ENCODE measurements at places on chromosomes 2 and 18.
A peak's percentile ranks its signal among the peaks of the same experiment; 100 is the strongest.

GRCh38 chr2:23381084-23381483 is 3.9 kb upstream of the KLHL29 start:
- peak; percentile 50 for DNase-seq

DNA sequence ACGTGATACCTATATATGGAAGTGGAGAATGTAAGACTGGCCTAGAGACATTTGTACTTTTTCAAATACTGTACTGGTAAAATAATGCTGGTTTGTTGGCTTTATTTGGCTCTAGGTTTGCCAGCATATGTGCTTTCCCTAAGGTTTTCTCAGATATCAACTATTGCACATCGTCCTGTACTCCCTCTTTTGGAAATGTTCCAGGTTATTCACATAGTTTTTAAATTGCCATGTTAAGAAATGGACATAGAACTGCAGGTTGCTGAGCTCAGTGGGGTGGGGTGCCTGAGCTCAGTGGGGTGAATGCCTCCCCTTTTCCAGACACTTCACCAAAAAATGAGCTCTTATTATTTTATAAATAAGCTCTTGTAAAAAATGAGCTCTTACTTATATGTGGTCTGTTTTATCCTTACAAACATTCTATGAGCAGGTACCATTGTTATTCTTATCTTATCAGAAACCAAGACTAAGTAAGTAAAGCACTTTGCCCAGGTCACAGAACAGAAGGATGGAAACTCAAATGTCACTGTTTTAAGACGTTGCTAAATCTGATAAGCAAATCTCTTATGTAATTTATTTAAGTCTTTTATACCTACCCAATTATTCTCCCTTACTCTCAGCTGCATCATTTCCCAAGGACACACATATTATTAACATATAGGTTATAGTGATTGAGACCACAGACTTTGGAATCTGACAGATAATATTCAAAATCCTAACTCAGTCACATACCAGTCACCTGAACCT is 99.0 kb downstream of the CPS1 start:
- DNase-seq = no peak

- no peak for DNase-seq
Observed at GRCh38 chr2:64773461-64774118, 119.9 kb upstream of the SERTAD2 start.

DNA sequence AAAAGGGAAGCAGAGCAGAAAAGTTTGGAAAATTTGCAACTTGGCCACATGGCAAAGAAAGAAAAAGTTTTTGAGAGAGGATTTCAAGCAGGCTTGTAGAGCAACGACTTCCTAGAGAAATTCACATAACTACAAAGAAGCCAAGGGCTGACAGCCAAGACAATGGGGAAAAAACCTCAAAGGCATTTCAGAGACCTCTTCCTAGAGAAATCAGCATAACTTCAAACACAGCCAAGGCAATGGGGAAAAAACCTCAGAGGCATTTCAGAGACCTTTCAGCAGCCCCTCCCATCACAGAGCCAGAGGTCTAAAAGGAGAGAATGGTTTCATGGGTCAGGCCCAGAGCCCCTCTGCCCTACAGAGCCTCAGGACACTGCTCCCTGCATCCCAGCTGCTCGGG is 7.2 kb downstream of the ADI1 start:
- no peak for DNase-seq

- DNase-seq = no peak
Observed at GRCh38 chr2:135985826-135986393, 484 bp upstream of the DARS1 start.

- no peak for DNase-seq
Observed at GRCh38 chr2:215354771-215355695, 43.2 kb downstream of the ATIC start.

DNA sequence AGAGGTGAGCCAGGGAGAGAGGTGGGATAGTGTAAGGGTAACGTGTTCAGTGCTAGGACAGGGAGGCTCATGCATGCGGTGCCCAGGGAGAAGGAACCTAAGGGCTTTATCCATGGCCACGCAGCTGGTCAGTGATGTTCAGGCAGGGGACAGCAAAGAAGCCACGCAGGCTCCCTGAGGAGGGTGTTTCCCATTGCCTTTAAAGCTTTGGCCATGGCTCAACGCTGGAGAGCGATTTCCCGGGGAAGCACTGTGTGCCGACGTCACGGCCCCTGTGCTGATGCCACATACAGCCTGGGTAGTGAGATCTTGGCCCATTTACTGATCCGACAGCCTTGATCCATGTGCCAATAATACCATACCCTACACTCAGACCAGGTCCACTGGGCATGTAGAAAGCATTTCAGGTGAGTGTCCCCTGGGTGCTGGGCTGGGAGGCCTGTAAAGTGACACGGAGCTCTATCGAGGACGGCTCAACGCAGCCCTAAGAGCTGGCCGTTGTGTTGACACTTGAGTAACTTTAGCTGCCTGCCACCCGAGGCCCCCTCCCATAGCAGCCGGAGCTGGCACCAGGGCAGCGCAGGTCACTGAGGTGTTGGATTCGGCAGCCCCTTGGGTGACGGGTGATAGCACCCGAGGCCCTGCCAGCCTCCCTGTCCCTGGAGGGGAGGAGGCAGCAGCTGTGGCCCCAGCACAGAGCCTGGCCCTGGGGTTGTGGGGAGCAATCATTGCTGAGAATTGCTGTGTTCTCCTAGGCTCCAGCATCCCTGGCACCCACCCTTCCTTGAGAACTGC is 41.4 kb downstream of the PDIA6 start:
- DNase-seq = no peak

GRCh38 chr2:238168196-238169047 is 9.7 kb downstream of the ERFE start:
- DNase-seq = no peak

DNA sequence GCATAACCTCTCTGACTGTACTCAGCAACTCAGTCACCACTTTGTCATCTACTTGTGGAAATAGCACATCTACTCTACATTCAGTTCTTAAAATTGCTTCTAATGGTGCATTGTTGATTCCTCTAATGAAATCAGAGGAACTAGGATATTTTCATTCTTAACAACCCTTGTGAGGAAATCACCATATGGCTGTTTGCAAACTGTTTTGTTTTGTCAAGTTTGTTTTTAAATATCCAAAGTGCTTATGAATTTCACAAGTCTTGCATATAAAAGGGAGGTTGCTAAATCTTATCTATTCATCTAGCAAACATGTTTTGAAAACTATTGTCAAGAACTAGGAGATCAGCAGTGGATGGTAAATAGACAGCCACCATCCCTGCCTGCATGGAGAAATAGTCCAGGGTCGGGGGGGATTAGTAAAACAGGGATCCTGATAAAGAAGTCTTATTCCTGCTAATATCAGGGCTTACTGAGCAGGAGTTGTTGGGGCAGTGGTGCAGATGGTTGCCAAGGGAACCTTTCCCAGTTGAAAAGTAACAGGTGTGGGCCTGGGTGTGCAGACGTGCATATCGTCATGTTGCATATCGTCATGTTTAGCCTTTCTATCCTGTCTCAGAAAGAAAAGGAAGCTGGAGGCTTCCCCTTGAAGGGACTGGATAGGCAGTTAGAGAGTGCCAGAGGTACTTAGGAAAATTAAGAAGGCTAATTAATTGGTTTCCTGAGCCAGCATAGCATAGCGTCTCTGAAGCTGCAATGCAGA is 7.5 kb upstream of the MYO3B start:
- no peak for DNase-seq

- DNase-seq = no peak
Observed at GRCh38 chr18:32445846-32446245, 24.8 kb downstream of the GAREM1 start.

DNA sequence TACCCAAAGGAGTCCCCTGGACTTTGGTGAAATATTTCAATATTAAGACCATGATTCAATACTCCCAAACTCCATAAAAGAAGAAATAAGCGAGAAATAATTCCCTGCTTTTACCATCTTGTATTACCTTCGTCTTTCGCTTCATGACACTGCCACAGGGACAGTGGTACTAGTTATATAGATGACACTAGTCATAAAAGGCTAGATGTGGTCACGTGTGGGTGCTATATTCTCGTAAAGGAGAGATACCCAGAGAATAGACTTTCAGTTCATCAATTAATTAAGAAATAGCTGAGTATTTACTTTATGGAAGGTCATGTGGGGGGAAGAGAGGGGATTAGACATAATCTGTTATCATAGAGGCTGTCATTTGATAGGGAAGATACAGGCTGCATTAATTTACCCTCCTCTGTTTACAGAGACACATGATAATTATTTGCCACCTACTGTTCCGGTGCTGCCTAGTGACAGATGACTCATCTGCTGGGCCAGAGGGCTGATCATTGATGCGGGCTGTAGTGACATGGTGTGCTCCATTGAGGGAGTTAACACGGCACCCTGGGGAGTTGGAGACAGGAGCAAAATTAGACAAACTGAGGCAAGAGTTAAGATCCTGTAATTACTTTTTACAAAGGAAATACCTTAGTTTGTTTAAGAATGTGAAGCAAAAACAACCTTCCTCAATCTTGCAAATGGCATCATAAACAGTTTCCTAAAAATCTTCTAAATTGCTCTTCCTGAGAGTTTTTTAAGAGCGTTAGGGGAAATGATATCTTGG is 78.2 kb upstream of the ITGB6 start:
- DNase-seq = no peak

DNA sequence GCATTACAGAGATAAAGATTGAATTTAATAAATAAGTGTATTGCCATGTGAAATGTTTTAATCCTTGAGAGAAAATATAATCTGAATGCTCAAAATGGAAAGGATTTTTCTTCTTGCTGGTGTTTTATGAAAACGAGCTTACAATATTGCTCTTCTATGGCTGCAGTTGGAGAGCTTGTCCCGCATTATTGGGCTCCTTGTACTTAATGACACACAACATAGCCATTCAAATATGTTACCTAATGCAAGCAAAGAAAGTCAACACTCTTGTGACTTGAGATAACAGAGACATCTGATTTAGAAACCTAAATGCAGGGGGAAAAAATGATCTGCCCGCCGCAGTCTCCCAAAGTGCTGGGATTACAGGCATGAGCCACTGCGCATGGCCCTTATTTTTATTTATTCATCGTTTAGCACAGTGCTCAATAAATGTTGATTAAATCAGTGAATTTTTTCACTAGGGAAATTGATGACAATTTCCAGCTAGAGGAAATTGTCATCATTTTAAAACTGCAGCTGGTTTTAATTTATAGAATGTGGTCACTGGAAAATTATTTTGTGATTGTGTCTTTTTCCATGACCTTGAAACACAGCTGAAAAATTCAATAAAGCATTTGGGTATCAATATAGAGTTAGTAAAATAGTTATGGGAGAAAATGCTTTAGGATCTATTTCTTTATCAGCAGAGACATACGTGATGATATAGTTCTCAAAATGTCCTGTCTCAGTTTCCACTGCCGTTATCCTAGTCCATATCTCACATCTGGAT is 2.4 kb upstream of the PRKD3 start:
- DNase-seq = no peak

- DNase-seq = no peak
Observed at GRCh38 chr2:28522481-28522880, 26.6 kb downstream of the PLB1 start.

GRCh38 chr2:28750316-28751251 is 1.0 kb upstream of the PPP1CB start:
- peak; percentile 27 for DNase-seq

DNA sequence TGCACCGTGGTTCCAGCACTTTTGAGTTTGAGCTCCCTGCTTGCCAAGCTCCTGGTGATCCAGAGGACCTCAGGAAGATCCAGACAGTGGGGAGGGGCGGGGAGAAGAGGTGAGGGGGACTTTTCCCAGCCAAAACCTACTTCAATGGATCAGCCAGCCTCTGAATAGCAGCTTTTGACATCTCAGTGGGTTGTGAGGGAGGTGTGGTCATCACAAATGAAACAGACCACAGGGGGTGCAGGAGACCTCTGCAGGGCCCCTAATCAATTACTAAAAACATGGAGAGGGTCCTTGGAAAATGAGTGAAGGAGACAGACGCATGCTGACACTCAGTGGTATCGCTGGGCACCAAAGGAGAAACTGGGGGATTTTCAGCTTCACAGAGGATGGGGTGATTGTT is 372.7 kb downstream of the ZNF521 start:
- DNase-seq = no peak

DNA sequence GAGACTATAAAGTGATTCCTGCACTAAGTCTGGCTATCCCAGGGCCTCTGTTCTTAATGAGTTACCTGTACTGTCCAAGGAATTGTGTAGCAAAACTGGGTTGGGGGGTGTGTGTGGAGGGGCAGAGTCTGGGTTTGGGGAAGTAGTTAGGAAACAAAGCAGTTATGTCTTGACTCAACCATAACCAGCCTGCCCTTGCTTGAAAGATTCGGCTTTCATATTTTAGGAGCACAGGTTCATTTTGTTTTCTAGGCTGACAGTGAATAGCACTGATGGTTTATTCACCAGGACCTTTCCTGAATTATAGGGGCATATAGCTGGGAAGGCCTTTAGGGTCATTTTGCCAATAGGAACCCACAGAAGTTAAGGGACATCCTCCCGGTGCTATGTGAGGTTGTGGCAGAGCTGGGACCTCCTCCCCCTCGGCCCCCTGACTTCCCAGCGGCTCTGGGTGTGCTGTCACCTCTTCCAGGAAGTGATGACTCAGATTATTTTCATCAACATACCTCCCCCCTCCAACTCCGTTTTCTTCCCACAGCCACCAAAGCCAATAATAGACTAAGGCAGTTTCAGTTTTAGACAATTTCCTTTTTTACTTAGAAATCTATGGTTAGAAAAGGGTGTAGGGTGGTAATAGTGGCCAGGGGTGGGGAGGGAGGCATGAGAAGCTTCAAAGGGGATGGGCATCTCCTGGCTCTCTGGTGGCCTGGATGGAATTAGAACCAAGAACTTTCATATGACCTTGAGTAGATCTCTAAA is 44.8 kb downstream of the SETBP1 start:
- DNase-seq = no peak

DNA sequence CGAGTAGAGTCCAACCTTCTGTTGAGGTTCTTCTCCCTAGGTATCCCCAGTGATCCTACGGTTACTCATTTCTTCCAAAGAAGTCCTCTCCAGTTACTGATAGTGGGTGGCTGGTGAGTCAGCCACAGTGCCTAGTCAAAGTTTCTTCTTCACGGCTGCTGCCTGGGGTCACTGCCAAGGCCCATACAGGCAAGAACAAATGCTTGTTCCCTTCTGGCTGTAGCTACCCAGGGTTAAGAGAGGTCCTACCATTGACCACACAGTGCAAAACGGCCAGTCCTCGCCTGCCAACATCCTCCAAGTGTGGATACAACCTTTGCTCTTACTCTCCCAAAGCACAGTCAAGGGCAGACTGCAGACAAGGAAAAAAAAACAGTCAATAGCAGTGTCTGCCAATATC is 2.9 kb upstream of the PTPN4 start:
- no peak for DNase-seq

- no peak for DNase-seq
Observed at GRCh38 chr18:58867281-58867961, 2.7 kb downstream of the ZNF532 start.

- no peak for DNase-seq
Observed at GRCh38 chr2:235048549-235048948, 96.7 kb downstream of the SH3BP4 start.

Measured in NCI-H345 (cell line).